ENCODE measurements at places on chromosomes 1 and 21.

- DNase-seq = peak; percentile 78
These were observed 48.4 kb downstream of the CCN1 start for GRCh38 chr1:85628791-85629531.

DNA sequence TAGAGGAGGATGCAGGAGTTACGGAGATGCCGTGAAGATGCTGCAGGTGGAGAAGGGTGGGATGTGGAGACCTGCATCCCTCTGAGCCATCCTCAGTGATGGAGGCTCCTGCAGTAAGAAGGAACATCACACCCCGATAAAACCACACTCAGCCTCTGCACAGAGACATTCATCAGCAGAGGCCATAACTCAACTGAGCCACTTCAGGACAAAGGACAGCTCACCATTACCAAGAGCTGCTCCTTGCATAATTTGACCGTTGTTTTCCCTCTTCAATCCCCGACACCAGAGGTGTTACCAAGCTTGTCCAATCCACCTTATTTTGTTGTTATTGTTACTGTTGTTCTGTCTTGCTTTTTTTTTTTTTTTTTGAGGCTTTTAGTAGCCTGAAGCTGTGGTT, 543.9 kb downstream of the AJAP1 start:
- DNase-seq = no peak

- DNase-seq = no peak
These were observed 135.5 kb downstream of the SDCCAG8 start for GRCh38 chr1:243391355-243391754.

GRCh38 chr1:234409328-234409727, 36.1 kb downstream of the COA6 start:
- no peak for DNase-seq

DNA sequence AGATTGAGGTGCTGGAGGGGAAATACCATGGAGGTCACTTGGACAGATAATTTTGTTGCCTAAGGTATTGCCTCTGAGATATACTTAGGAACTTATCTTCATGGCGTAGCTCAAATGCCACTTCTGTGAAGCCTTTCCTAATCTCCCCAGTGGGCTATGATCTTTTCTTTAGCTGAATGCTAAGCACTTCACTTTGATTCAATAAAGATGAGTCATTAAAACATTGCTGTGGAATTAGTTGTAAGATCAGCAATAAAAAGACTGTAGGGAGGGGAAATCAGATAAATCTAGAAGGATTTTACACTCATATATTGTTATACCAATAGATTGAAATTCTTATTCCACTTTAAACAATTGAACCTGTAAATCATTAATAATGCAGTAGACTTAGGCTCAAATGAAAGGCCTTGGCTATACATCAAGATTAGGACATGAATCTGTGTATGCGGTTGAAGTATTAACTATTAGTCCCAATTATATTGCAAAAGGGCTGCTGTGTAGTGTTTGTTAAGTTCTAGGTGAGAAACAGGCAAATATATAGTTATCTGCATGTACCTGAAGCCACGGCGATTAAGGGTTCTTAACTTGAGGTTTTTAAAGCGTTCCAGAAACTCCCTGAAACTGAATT, 19.2 kb upstream of the MAGOH start:
- DNase-seq = no peak
